Activated T-helper 17 cell treated with anti-CD3 and anti-CD28 coated beads, Interleukin-2, amount 50 U/mL, for 72 hours (primary cell): ENCODE measurements at places on chromosomes 3 and 15. TPM values are rescaled to one million over a fixed set of nuclear protein-coding genes. Genes with fewer than 3 reads are reported as not detected.

DNA sequence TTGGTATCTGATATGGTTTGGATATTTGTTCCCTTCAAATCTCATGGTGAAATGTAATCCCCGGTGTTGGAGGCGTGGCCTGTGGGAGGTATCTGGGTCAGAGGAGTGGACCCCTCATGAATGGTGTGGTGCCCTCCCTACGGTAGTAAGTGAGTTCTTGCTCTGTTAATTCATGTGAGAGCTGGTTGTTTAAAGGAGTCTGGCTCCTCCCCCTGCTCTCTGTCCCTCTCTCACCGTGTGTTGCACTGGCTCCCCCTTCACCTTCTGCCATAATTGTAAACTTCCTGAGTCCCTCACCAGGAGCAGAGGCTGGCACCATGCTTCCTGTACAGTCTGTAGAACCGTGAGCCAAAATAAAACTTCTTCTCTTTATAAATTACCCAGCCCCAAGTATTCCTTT is 246.9 kb upstream of the AGTR1 start:
- H3K27ac ChIP-seq, result no peak overlapping the region
- no peaks in the 10 kb centered on the region for H3K4me1 ChIP-seq
- H3K4me3 ChIP-seq, result no peak overlapping the region
- ATAC-seq, result no peak

DNA sequence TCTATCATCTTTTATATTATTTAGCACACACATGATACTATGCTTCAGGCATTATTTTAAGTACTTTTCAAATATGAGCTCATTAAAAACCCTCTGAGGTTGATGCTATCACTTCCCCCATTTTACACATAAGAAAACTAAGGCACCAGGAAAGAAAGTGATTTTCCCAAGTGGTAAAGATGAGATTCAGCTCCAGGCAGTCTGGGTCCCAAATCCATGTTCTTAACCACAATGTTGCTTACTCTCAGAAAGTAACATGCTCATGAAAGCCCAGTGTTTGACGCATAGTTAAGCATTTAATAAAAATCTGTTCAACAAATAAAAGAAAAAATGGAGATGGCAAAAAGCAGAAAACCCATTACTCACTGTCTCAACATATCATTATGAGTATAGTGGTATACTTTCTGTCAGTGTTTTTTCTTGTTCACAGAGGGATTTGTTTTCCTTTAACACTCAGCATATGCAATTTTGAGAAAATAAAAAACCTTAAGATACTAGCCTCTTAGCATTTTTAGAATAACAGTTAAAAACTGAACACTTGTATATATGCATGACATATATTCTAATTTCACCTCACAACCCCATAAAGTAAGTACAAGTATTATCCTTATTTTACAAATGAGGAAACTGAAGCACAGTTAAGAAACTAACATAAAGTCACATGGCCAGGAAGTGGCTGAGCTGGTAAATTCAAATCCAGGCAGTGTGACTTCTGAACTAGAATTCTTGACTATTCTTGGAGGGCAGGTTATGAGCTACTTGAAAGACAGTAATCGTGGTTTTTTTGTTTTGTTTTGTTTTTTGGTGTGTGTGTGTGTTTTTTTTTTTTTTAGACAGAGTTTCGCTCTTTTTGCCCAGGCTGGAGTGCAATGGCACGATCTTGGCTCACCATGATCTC is 10.4 kb downstream of the PEAK1 start:
- peaks cover 14% of the 10 kb centered on the region for H3K4me1 ChIP-seq
- peak overlapping the region; percentile 67 for H3K4me3 ChIP-seq
- peak; percentile 89 for ATAC-seq
- H3K36me3 ChIP-seq, result no peaks in the 10 kb centered on the region
- H3K27me3 ChIP-seq, result no peaks in the 10 kb centered on the region
- H3K27ac ChIP-seq, result peak overlapping the region; percentile 87

GRCh38 chr3:129123314-129124060 is 1.9 kb upstream of the RAB43 start:
- H3K4me3 ChIP-seq, result peak overlapping the region; percentile 99
- no peaks in the 10 kb centered on the region for H3K27me3 ChIP-seq
- peaks cover 39% of the 10 kb centered on the region for H3K36me3 ChIP-seq
- ATAC-seq, result no peak

- H3K4me1 ChIP-seq, result no peaks in the 10 kb centered on the region
- no peak for ATAC-seq
- H3K36me3 ChIP-seq, result no peaks in the 10 kb centered on the region
- H3K27ac ChIP-seq, result no peak overlapping the region
- no peak overlapping the region for H3K4me3 ChIP-seq
- H3K27me3 ChIP-seq, result peaks cover 4% of the 10 kb centered on the region
Measured at GRCh38 chr3:194280777-194281176, 70.4 kb downstream of the CPN2 start.

GRCh38 chr3:113002679-113003078 is 11.9 kb downstream of the GTPBP8 start:
- peaks cover 29% of the 10 kb centered on the region for H3K4me1 ChIP-seq
- ATAC-seq, result peak; percentile 74
- H3K36me3 ChIP-seq, result peaks cover 96% of the 10 kb centered on the region
- peak overlapping the region; percentile 68 for H3K27ac ChIP-seq
- H3K4me3 ChIP-seq, result peak overlapping the region; percentile 13

GRCh38 chr3:107816107-107816506 is 274.7 kb downstream of the CD47 start:
- H3K27me3 ChIP-seq, result peaks cover 6% of the 10 kb centered on the region
- no peak overlapping the region for H3K27ac ChIP-seq
- no peaks in the 10 kb centered on the region for H3K36me3 ChIP-seq
- H3K4me1 ChIP-seq, result no peaks in the 10 kb centered on the region

- no peak overlapping the region for H3K27ac ChIP-seq
- H3K4me1 ChIP-seq, result no peaks in the 10 kb centered on the region
- no peaks in the 10 kb centered on the region for H3K27me3 ChIP-seq
Measured at GRCh38 chr3:147341727-147342126, 64.6 kb downstream of the ZIC4 start.

GRCh38 chr3:106930086-106930485 is 447.2 kb upstream of the CCDC54 start:
- H3K27me3 ChIP-seq, result no peaks in the 10 kb centered on the region
- no peaks in the 10 kb centered on the region for H3K36me3 ChIP-seq
- no peak overlapping the region for H3K27ac ChIP-seq
- H3K4me1 ChIP-seq, result no peaks in the 10 kb centered on the region
- ATAC-seq, result no peak
- H3K4me3 ChIP-seq, result no peak overlapping the region

GRCh38 chr3:87311309-87311708 is 34.9 kb upstream of the POU1F1 start:
- peaks cover 3% of the 10 kb centered on the region for H3K27me3 ChIP-seq
- no peaks in the 10 kb centered on the region for H3K4me1 ChIP-seq
- peak; percentile 84 for ATAC-seq
- H3K4me3 ChIP-seq, result no peak overlapping the region
- H3K36me3 ChIP-seq, result no peaks in the 10 kb centered on the region

GRCh38 chr3:69767571-69767970 is 28.3 kb downstream of the MITF start:
- no peak overlapping the region for H3K4me3 ChIP-seq
- no peaks in the 10 kb centered on the region for H3K4me1 ChIP-seq
- H3K27ac ChIP-seq, result no peak overlapping the region

GRCh38 chr15:47186075-47186474 is 531.2 kb upstream of the SEMA6D start:
- ATAC-seq, result no peak
- no peaks in the 10 kb centered on the region for H3K4me1 ChIP-seq
- H3K36me3 ChIP-seq, result no peaks in the 10 kb centered on the region
- no peak overlapping the region for H3K27ac ChIP-seq
- H3K27me3 ChIP-seq, result peaks cover 33% of the 10 kb centered on the region
- H3K4me3 ChIP-seq, result no peak overlapping the region

- ATAC-seq, result peak; percentile 64
- no peak overlapping the region for H3K27ac ChIP-seq
- H3K27me3 ChIP-seq, result peaks cover 50% of the 10 kb centered on the region
- H3K4me1 ChIP-seq, result no peaks in the 10 kb centered on the region
- H3K36me3 ChIP-seq, result peaks cover 17% of the 10 kb centered on the region
Measured at GRCh38 chr3:13282986-13283876, 136.9 kb downstream of the NUP210 start.

- peaks cover 31% of the 10 kb centered on the region for H3K4me1 ChIP-seq
- H3K27me3 ChIP-seq, result no peaks in the 10 kb centered on the region
- peak overlapping the region; percentile 59 for H3K4me3 ChIP-seq
- peak overlapping the region; percentile 48 for H3K27ac ChIP-seq
- peak; percentile 83 for ATAC-seq
Measured at GRCh38 chr3:195407531-195408409, 35.0 kb downstream of the ACAP2 start.

- H3K36me3 ChIP-seq, result no peaks in the 10 kb centered on the region
- H3K27ac ChIP-seq, result no peak overlapping the region
- ATAC-seq, result peak; percentile 12
- peaks cover 13% of the 10 kb centered on the region for H3K27me3 ChIP-seq
- H3K4me3 ChIP-seq, result no peak overlapping the region
Measured at GRCh38 chr15:92271179-92271578, 122.5 kb upstream of the ST8SIA2 start.

GRCh38 chr15:64634027-64634426 is 141.4 kb downstream of the RBPMS2 start:
- H3K36me3 ChIP-seq, result peaks cover 26% of the 10 kb centered on the region
- H3K27ac ChIP-seq, result peak overlapping the region; percentile 61
- H3K4me3 ChIP-seq, result peak overlapping the region; percentile 63
- H3K27me3 ChIP-seq, result no peaks in the 10 kb centered on the region
- peak; percentile 86 for ATAC-seq

GRCh38 chr3:64082961-64083541 is 59.8 kb upstream of the PSMD6 start:
- H3K4me3 ChIP-seq, result no peak overlapping the region
- H3K4me1 ChIP-seq, result no peaks in the 10 kb centered on the region
- H3K36me3 ChIP-seq, result no peaks in the 10 kb centered on the region
- no peak overlapping the region for H3K27ac ChIP-seq
- H3K27me3 ChIP-seq, result peaks cover 22% of the 10 kb centered on the region
- ATAC-seq, result no peak

DNA sequence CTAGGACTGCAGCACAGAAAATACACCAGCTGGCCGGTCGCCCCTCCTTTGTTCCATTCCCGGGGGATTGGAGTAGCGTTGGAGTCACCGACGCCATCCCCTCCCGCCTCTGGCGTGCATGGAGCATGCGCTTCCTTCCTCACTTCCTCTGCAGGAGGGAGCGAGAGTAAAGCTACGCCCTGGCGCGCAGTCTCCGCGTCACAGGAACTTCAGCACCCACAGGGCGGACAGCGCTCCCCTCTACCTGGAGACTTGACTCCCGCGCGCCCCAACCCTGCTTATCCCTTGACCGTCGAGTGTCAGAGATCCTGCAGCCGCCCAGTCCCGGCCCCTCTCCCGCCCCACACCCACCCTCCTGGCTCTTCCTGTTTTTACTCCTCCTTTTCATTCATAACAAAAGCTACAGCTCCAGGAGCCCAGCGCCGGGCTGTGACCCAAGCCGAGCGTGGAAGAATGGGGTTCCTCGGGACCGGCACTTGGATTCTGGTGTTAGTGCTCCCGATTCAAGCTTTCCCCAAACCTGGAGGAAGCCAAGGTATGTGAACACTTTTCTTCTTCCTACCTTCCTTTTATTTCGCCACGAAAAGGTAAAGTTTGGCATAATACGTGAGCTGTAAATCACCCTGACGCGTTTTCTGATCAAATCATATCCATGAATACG is at the start of gene SCG3:
SCG3 (plus strand) TSS at position 201 of the 661 bp plus-strand sequence; CDS start at position 454, 253 bp downstream.
- H3K4me1 ChIP-seq, result no peaks in the 10 kb centered on the region
- ATAC-seq, result peak; percentile 72
- H3K27ac ChIP-seq, result no peak within 1 kb of the TSS
- no peaks in the 10 kb centered on the region for H3K36me3 ChIP-seq
- peaks cover 41% of the 10 kb centered on the region for H3K27me3 ChIP-seq

GRCh38 chr15:75235760-75236729 is 22.1 kb upstream of the GOLGA6C start:
- no peak for ATAC-seq
- no peaks in the 10 kb centered on the region for H3K4me1 ChIP-seq
- no peak overlapping the region for H3K4me3 ChIP-seq
- H3K36me3 ChIP-seq, result no peaks in the 10 kb centered on the region
- H3K27me3 ChIP-seq, result peaks cover 11% of the 10 kb centered on the region

DNA sequence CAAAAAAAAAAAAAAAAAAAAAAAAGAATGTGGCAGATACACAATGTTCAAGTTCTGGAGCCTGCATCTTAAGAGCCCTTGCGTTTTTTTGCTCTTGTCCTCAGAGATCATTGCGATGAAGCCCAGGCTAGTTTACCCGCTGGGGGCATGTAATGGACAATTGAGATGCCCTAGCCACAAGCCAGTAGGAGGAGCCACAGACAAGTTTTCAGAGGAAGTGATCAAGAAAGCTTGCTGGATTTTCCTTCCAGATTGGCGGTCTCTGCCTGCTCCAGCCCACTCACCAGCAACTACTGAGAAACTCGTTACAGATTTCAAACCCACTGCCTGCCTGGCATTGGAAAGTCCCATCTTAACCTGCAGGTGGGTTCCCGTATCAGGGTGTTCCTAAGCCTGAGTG is 192.1 kb upstream of the EOMES start:
- H3K4me3 ChIP-seq, result no peak overlapping the region
- no peaks in the 10 kb centered on the region for H3K4me1 ChIP-seq
- H3K27me3 ChIP-seq, result no peaks in the 10 kb centered on the region
- no peak for ATAC-seq
- H3K27ac ChIP-seq, result no peak overlapping the region

GRCh38 chr15:33008284-33008995 is 186.1 kb downstream of the FMN1 start:
- no peak for ATAC-seq
- H3K27ac ChIP-seq, result no peak overlapping the region
- H3K4me3 ChIP-seq, result no peak overlapping the region
- no peaks in the 10 kb centered on the region for H3K4me1 ChIP-seq

The TERB2 gene
- not detected for total RNA-seq

The TSC22D2 gene
- total RNA-seq, result 13.9 TPM

The PLCB2 gene
- 116 TPM for total RNA-seq

The FRMD5 gene
- total RNA-seq, result 0.66 TPM

The GPR149 gene
- not detected for total RNA-seq

The RETNLB gene
- not detected for total RNA-seq

The CKMT1A gene
- not detected for total RNA-seq

The HOMER2 gene
- total RNA-seq, result 8.7 TPM

The SACM1L gene
- total RNA-seq, result 49.2 TPM

The EDEM1 gene
- total RNA-seq, result 194 TPM

The RARRES1 gene
- total RNA-seq, result not detected

The GOLGA6L1 gene
- total RNA-seq, result not detected

The EIF4E3 gene
- total RNA-seq, result 25.3 TPM

The ROPN1 gene
- total RNA-seq, result not detected

The TAMM41 gene
- 22.8 TPM for total RNA-seq

The BOC gene
- total RNA-seq, result 0.66 TPM
